ENCODE measurements at places on chromosomes 1 and 21. TPM values are rescaled to one million over a fixed set of nuclear protein-coding genes. Genes with fewer than 3 reads are reported as not detected.

The SPRR2B gene
- not detected for total RNA-seq

DNA sequence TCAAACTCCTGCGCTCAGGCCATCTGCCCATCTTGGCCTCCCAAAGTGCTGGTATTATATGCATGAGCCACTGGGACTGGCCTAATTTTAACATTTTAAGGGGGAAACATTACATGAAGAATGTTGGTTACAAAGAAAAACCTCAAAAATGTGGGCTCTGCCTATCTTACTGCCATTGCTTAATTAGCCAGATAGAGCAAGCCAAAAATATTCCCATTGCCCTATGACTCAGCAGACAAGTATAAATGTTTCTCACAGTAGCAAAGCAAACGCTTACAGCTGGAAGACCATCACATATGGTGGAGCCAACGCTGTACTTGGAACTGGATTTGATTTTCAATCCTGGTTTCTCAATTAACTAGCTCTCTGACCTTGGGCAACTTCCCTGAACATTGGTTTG, 502.0 kb downstream of the SMYD3 start:
- no peak for DNase-seq

The TRMT1L gene
- total RNA-seq, result 13.9 TPM

DNA sequence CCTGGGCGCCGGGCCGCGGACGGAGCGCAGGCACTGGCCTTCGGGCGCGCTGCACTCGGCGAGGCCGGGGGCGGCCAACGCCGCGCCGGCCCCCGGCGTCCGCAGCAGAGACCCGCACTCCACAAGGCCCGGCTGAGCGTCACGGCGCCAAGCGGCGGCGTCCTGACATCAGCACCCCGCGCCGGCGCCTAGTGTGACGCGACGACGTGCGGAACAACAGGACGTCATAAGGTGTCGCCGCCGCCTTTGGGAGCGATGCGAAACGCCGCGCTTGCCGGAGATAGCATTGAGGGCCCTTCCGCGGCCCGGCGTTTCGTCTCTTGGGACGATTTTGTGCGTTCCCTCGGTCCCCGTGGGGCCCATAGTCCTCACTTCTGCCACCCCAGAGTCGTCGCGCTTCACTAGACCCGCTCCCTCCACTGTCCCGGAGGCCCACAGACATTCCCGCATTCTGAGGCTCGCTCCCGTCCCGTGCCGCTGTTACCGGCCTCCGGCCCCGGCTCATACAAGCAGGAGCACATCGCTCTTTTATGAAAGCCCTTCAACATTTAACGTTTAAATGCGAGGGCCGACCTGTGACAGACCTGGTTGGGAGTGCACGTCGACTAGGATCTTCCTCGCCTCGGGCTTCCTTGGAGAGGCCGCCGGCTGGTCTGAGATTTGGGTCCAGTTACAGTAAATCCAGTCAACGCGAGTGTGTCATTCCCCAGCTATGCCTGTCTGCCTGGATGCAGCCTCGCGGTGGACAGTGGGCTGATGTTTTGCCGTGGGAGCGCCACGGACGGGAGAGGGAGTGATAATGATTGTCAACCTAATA, at the start of gene SSU72:
TSS of gene SSU72 (minus strand) at position 143 of the 817 bp plus-strand sequence. CDS start 306 bp downstream, outside the sequence.
- DNase-seq, result peak; percentile 92

GRCh38 chr21:14673649-14674048, 127.5 kb upstream of the SAMSN1 start:
- no peak for DNase-seq

The DDR2 gene
- total RNA-seq, result 18.7 TPM

GRCh38 chr1:22879445-22879844, 93.2 kb downstream of the LACTBL1 start:
- no peak for DNase-seq

DNA sequence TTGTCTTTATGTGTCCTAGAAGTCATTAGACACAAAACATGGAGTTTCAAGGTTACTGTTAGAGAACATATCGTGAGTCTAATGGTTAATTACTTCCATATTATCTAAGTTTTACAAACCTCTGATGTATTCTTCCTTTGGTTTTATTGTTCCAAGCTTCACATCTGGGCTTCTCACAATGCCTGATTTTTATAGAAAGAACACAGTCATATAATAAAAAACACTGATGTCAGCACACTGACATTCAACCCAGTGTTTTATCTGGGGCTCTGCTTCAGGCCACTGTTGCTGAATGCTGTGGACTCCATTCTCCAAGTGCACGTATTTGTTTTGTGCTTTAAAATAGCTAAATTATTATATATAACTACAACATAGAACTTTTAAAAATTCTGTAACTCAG, 232.9 kb downstream of the SMYD3 start:
- DNase-seq, result no peak

The OR6K2 gene
- total RNA-seq, result not detected

GRCh38 chr1:111436726-111437125, 9.2 kb upstream of the OVGP1 start:
- DNase-seq, result no peak

Data from left colon (tissue), 2 donors.